ENCODE measurements at places on chromosomes 3 and 15.

- DNase-seq = no peak
Measured at GRCh38 chr3:24428481-24428880, 66.2 kb downstream of the THRB start.

- DNase-seq = no peak
Measured at GRCh38 chr15:39589815-39590644, 9.2 kb downstream of the THBS1 start.

- no peak for DNase-seq
Measured at GRCh38 chr3:120162400-120162799, 68.2 kb upstream of the GSK3B start.

DNA sequence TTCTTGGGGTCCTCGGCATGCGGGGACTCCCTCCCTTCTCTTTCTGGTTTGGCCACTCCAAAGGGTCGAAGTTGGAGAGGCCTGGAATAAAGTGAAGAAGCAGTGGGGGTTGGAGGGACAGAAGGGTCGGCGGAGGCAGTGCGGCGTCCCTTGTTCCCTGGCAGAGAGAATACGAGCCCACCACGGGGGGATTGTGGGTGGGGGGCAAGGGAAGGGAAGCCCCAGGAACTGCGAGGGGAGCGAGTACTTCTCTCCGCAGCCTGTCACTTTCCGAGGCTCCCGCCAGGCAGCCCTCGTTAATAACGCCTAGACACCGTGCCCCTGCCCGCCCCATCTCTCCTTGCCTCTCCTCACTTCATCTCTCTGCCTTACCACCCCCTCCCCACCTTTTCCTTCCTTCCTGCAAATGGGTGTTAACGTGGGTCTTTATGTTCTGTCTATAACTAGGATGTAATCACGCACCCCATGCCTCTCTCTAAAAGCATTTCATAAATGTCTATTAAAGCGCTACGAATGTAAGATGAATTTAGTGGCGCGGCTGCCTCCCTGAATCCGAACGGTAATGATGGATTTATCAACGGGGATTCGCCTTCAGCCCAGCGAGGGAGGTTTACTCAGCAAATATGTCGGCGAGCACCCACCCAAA is 13.7 kb downstream of the NR2F2 start:
- no peak for DNase-seq

GRCh38 chr3:104554425-104554824 is 812.3 kb upstream of the ALCAM start:
- DNase-seq = no peak

DNA sequence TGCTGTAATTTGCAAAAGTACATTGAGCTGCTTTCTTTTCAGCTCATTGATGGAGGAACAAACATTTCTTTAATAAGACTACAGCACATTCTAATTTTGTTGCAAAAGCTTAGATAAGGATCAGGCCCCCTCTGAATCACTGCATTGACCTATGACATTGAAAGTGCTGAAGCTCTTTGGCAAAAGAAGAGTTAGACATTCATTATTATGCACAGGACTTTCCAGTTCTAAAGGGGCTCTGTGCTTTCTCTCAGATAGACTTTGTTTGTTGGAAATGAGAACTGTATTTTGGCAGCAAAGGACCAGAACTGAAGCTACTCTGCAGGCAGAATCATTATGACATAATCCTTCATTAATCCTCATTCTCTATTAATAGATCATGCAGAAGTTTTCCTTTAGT is 252.9 kb upstream of the SOX2 start:
- DNase-seq = no peak

- DNase-seq = no peak
Measured at GRCh38 chr15:39326306-39326975, 254.4 kb upstream of the THBS1 start.

DNA sequence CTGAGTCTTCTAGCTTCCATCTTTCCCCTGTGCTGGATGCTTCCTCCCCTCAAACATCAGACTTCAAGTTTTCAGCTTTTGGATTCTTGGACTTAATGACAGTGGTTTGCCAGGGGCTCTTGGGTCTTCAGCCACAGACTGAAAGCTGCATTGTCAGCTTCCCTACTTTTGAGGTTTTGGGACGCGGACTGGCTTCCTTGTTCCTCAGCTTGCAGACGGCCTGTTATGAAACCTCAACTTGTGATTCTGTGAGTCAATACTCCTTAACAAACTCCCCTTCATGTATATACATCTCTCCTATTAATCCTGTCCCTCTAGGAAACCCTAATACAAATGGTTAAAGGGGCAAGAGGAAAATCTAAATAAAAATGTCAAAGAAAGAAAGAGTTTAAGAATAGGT is 100.1 kb downstream of the ABI3BP start:
- no peak for DNase-seq

- no peak for DNase-seq
Measured at GRCh38 chr3:90031121-90031520, 923.7 kb downstream of the EPHA3 start.

GRCh38 chr3:35773417-35773816 is 134.1 kb downstream of the ARPP21 start:
- DNase-seq = no peak

DNA sequence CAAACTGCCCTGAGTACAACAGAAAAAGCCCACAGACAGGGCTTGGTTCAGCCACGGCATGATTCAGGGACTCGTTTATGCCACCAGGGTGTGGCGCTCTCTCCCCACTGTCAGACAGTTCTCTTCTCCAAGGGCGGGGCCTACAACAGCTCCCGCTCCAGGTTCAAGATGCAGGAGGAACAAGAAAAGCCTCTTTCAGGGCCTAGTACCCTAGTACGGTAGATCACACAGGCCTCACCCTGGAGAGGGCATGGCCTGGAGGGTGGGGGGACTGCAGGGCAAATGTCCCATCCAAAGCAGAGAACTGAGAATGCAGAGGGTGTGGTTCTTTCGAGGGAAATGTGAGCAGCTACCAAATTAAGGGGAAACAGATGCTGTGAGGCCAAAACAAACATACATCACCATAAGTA is 12.0 kb downstream of the MESD start:
- no peak for DNase-seq

- DNase-seq = no peak
Measured at GRCh38 chr15:40339621-40339945, 1.2 kb downstream of the CCDC9B start.

GRCh38 chr15:66931768-66932633 is 133.4 kb upstream of the SMAD3 start:
- DNase-seq = no peak

DNA sequence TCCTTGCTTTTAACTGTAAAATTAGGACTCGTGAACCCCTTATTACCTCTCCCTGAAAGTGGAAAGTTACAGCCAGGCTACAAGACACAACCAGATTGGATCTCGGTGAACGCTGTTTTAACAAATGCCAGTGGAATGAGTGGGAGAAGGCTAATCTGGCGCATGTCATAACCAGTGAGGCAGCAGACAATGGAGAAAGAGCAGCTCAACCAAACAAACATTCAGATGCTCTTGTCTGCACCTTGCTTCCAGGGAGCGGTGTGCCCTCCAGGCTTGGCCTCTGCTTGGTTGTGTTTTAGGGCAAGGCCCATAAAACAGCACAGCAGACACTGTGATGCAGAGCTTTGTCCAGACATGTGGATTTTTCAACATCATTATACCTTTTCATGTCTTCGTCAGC is 45.9 kb upstream of the ATP1B3 start:
- no peak for DNase-seq

- no peak for DNase-seq
Measured at GRCh38 chr3:78116874-78117273, 1077.0 kb downstream of the ROBO2 start.

GRCh38 chr3:61620073-61620472 is 58.7 kb downstream of the PTPRG start:
- no peak for DNase-seq

- no peak for DNase-seq
Measured at GRCh38 chr15:89002281-89002761, 85.9 kb upstream of the ABHD2 start.

DNA sequence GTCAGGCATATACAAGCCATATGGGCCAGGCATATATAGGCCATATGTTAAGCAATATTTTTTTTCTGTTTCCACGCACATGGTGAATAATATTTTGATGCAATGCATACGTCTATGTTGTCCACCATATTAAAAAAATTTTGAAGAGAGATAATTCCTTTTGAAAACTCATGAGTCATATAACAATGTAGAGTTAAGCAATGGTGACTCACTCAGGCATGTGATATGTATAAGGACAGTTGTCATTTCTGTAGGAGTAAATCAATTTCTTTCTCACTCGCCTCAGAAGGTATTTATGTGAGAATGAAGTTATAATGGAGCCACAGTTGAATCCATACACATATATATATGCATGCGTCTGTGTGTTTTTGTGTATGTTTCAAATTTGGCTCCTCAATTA is 272.6 kb downstream of the EPHA3 start:
- no peak for DNase-seq

DNA sequence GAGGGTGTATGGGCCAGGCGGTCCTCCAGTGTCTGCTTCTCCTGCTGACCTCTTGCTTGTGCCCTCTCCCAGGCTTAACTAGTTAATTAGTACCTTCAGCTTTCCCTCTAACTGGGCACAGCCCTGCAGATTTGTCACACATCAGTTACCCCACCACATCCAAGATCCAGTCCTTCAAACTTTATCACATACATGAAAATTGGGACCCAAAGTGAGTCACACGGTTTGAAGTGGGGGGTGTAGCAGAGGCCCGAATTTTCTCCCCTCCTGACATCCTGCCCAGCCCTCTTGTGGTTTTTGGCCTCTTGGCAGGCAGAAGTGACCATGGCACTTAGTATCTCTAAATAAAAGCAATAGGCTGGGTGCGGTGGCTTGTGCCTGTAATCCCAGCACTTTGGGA is 3.9 kb downstream of the MAPKAPK3 start:
- DNase-seq = no peak

GRCh38 chr15:101501703-101502373 is 12.3 kb upstream of the PCSK6 start:
- peak; percentile 19 for DNase-seq

GRCh38 chr15:40064231-40064894 is 25.4 kb upstream of the SRP14 start:
- DNase-seq = no peak

GRCh38 chr3:66348704-66349103 is 127.9 kb downstream of the SLC25A26 start:
- no peak for DNase-seq

DNA sequence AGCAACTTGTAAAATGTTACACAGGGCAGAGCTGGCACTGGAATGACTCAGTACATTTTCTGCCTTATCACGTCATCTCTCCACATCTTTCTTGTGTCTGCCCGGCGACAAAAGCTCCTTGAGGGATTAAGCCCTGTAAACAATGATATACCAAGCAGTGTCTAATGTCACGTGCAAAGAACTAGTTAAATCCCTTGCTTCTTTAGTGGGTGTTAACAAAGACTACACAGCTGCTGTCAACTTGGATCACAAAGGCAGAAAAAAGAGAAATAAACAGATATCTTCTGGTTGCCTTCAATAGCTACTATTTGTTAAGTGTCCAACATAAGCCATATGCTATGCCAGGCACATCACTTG is 48.1 kb upstream of the FRMD4B start:
- DNase-seq = no peak

DNA sequence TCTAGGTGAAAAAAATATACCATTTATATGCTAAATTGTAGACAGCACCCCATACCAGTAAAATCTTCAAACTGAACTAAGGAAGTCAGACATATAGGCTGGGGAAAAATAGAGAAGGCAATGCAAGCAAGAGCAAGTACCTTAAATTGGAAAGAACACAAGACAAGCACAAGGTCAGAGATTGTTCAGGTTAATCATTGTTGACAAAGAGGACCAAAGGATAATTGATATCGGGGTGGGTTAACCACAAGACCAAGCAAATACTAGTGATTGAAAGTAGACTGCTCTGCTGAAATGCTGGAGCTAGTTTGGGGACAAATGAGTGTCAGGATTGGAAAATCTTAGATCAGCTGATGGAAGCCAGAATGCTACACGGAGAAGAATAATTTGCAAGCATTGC is 499.8 kb downstream of the ROBO2 start:
- DNase-seq = no peak

GRCh38 chr3:195001961-195002861 is 268.7 kb downstream of the XXYLT1 start:
- no peak for DNase-seq
